Sigmoid colon (tissue), 7 donors: ENCODE measurements at places on chromosomes 5 and 9.

- no peak for DNase-seq
These were observed 93.3 kb upstream of the PCSK5 start for GRCh38 chr9:75797085-75797580.

DNA sequence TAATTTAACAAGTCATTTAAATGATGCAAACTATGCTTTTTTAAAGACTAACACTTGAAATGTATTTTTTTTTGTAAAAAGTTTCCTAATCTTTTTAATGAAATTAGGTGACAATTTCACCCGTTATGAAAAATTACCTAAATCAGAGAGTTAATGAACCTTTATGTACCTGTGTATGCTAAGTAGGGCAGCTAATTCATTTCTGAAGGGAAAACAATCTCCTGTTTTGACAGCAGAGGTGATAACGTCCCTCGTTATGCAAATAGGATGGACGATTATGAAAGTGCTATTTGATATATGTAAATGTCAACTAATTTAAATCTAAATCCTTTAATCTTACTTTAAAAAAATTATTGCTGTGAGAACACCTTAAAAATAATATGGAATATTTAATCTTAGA, 58.8 kb downstream of the MEF2C start:
- no peak for DNase-seq

GRCh38 chr5:110045158-110045557, 355.4 kb downstream of the MAN2A1 start:
- no peak for DNase-seq

GRCh38 chr5:87183896-87184295, 83.8 kb upstream of the RASA1 start:
- DNase-seq = no peak

DNA sequence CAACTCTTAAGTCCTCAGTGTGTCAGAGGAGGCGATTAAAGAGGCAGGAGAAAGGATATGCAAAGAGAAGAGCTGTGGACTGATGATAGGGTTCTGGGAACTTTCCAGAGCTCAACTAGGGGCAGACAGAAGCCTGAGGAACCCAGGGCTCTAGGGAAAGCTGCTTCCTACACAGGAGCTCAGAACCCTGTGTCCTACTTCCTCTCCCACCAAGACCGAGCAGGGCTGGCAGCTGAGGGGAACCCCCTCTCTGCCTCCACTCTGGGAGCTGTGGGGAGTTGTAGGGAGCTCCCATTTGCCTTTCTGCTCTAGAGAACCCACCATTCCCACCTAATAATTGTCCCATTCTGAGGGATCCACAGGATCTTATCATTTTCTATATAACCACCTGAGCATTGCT, 674.3 kb downstream of the ACTL7B start:
- DNase-seq = no peak
